ENCODE measurements at places on chromosomes 3 and 15. TPM values are rescaled to one million over a fixed set of nuclear protein-coding genes. Genes with fewer than 3 reads are reported as not detected.

DNA sequence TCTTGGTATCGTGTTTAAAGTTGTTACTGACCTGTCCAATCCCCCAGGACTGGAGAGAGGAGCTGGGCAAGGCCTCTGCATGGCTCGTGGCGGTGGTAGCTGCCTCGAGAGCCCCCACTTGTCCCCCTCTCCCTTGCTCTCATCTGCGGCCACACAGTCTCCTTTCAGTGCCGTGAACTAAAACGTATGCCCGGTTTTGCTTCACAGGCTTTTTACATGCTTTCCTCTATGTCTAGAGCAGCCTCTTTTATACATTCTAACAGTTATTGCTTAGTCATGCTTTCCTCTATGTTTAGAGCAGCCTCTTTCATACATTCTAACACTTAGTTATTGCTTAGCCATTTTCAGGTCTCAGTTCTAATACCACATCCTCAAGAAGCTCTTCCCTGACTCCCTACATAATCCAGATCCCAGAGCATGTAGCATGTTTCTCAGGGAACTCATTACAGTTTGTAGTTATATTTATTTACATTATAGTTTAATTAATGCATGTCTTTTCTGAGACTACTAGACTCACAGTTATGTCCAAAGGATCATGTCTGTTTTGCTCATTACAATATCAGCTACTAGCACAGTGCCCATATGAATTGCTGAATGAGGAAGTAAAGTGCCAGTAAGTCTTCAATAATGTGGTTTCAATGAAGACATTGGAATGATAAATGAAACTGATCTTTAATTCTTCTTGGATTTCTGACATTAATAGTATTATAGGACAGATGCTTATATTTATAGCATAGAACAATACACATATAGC lies 66.5 kb upstream of the TBL1XR1 start:
- no peak for DNase-seq

DNA sequence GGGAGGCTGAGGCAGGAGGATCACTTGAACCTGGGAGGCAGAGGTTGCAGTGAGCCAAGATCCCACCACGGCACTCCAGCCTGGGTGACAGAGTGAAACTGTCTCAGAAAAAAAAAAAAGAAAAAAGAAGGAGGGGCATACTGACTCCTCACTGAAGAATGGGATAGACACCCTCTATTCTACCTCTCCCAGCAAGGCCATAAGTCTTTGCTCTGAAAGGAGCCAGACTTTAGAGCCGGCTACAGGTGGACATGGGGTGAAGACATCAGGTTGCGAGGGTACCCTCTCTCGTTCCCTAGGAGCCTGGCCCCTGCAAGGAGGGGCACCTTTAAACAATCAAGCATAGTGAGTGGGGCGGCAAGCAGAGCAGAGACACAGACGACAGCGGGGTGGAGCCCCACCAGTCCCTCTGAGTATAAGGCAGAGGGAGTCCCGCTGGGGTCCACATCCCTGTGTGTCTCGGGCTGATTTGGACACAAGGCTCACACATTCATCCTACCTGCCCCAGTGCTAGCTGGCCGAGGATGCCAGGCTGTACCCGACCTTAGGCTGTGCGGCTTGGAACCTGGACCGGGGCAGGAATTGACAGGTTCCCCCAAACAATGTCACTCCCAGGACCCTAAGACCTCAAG lies 1.1 kb downstream of the GRAMD2A start:
- no peak for DNase-seq

- peak; percentile 94 for DNase-seq
Measured at GRCh38 chr15:72230197-72231065, 559 bp downstream of the PKM start.

Gene MYH15
- 0.22 TPM for total RNA-seq

Data from left ventricle myocardium inferior (tissue), 1 donor.